ENCODE measurements at places on chromosomes 7 and 10.

DNA sequence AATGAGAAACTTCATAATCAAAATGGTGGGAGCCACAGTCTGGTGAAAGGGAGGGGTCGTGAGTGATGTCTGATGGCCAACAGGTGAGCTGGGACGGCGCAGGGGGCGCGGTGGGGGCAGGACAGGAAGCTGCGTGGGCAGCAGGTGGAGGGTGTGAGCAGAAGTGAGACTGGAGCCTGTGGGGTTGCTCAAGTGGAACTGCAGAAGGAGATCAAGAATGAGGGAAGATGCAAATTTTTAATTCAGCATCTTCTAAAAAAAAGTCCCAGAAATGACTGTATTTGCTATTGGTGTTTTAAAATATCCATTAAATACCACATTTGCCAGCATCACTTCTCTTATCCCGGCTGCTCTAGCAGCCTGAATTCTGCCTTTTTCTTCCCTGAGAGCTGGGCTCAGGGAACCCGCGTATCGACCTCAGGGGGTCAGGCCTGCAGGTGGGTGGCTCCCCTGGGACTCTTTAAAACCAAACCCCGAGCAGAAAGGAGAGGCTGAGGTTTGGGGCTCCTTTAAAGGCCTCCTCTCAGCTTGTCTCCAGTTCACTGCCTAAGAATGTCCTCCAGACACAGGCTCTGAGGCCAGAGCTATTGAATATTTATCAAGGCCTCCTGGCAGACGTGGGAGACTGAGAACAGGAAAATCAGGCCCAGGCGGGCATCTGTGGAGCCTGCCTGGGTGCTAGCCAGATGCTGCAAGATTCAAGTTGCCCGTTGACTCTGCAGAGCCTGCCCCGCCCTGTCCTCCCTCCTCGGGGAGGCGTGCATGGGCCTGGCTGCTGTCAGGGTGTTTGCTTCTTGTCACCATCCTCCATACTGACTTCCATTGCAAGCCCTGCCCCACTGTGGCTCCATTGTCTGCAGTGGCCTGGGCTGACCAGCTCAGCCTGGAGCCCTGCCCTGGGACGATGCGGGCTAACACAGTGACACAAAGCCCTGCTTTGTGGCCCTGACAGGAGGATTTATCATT, 53.9 kb downstream of the SYPL1 start:
- DNase-seq: peak; percentile 56

DNA sequence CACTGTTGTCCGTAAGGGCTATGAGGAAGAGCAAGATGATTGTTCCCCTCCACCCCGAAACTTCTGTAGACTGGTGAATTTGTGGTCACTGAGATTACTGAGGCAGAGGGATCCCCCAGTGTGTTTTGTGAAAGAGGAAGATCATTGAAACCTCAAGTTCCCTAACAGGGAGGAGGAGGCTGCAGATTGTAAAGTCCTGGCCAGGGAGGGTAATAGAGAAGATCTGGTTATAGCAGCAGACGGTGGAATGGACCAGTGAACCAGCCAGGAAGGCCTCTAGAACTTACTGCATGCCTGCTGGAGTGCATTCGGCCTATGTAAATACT, 31.1 kb downstream of the LMTK2 start:
- DNase-seq: no peak

- no peak for DNase-seq
Observed at GRCh38 chr10:104307576-104308438, 30.5 kb downstream of the ITPRIP start.

DNA sequence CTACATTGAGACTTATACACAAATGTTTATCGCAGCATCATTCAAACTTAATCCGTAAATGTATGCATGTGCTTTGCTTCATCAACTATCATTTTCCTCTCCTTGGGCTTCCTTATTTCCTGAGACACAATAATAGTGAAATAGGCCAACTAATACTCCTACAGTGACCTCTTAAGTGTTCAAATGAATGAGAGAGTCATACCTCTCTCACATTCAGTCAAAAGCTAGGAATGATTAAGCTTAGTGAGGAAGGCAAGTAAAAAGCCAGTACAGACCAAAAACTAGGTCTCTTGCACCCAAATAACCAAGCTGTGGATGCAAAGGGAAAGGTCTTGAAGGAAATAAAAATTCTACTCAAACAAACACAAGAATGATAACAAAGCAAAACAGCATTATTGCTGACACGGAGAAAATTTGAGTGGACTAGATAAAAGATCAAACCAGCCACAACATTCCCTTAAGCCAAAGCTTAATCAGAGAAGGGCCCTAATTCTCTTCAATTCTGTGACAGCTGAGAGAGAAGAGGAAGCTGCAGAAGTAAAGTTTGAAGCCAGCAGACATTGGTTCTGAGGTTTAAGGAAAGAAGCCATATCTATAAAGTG, 72.3 kb downstream of the GLCCI1 start:
- DNase-seq: no peak

DNA sequence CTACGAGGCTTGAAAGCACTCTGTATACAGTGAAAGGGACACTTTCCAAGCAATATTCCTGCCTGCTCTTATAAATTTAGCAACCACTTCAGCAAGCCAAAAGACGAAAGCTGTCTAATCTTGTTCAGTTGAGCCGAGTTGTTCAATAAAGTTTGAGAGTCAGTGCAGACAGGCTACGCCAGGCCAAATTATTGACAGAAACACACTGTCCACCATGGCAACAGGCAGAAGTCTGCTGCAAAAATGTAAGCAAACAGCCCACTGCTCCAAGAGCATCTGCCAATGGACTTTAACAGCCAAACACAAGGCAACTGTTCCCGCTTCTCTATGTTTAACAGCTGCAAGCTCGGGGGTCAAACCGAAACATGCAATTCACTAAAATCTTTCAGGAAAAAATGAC, 85.7 kb downstream of the GLI3 start:
- DNase-seq: no peak

GRCh38 chr10:122331615-122332446, 42.7 kb upstream of the PLEKHA1 start:
- DNase-seq: peak; percentile 61

DNA sequence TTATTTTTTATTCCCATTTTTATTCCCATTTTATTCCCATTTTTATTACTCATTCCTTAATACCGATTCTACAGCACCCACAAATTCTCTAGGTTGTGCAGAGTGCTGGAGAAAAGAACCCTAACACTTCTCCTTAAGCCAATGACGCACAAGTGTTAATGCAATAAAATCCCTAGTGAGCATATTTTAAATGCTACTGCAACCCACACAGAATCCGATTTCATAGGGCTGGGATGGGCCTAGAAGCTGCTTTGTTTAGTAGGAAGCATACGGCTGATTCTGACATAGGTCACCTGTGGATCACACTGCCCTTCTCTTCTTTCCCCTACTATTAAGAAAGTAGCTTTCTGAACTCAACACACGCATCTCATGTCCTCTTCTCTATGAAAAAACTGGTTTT, 45.1 kb upstream of the CABCOCO1 start:
- no peak for DNase-seq

GRCh38 chr10:116815641-116816415, 33.5 kb upstream of the ENO4 start:
- DNase-seq: peak; percentile 73

- DNase-seq: no peak
Observed at GRCh38 chr7:53744403-53744760, 708.9 kb downstream of the POM121L12 start.

- DNase-seq: peak; percentile 10
Observed at GRCh38 chr10:112842832-112843360, 107.2 kb upstream of the TCF7L2 start.

DNA sequence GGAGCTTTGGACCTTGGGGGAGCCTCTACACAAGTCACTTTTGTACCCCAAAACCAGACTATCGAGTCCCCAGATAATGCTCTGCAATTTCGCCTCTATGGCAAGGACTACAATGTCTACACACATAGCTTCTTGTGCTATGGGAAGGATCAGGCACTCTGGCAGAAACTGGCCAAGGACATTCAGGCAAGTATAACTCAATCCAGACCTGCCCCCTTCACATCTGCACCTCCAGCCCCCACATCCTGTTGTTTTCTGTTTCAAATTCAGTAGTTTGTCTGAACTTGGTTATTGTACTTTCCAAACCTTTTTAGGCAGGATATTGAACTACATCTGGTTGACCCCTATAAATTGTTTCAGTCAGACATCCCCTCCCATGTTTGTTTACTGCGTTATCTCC, 62.4 kb upstream of the CC2D2B start:
- no peak for DNase-seq

- DNase-seq: no peak
Observed at GRCh38 chr7:52355053-52355452, 680.4 kb upstream of the POM121L12 start.

DNA sequence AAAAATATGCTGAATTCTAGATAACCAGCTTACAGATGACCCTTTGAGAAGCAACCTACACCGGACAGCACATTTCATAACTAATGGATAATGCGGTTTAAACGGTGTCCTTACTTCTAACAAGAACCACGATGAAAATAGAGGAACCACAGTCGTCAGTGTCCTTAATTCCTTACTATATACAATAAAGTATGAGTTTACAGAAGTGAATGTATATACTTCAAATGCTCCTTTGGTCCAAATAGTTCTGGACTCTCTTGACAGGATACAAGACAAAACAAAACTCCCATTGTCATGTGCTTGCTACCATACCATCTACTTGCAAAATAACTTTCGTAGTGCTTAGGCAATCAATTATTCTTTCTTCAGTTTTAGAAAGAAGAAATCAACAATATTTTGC, 2.4 kb downstream of the NAMPT start:
- no peak for DNase-seq

- peak; percentile 74 for DNase-seq
Observed at GRCh38 chr7:30998180-30998579, 34.4 kb downstream of the GHRHR start.

- peak; percentile 68 for DNase-seq
Observed at GRCh38 chr7:41911792-41912191, 208.9 kb upstream of the INHBA start.

- no peak for DNase-seq
Observed at GRCh38 chr10:48557511-48558123, 47.3 kb downstream of the ARHGAP22 start.

GRCh38 chr10:125846894-125847293, 23.5 kb downstream of the BCCIP start:
- DNase-seq: no peak

DNA sequence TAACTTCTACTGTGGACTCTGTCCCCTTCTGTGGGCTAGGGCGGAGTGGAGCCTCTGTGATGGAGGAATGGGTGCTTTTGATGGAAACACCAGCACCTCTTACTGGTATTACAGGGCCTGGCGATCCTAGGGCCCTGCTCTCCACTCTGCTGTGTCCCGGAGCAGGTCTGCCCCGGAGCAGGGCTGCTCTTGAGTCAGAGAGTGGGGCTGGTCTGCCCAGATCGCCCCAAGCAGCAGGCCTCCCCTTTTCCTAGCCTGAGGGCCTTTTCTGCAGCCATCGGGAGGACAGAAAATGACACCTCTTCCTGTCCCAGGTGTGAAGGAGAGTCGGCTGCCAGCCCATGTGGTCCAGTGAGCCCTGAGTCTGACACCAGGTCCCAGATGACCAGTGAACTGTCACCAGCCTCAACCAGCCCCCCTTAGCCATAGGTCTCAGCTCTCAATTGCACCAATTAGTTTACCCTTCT, 1.4 kb downstream of the ZNF282 start:
- DNase-seq: peak; percentile 26

- DNase-seq: no peak
Observed at GRCh38 chr7:157814931-157815705, 478.3 kb downstream of the DNAJB6 start.

DNA sequence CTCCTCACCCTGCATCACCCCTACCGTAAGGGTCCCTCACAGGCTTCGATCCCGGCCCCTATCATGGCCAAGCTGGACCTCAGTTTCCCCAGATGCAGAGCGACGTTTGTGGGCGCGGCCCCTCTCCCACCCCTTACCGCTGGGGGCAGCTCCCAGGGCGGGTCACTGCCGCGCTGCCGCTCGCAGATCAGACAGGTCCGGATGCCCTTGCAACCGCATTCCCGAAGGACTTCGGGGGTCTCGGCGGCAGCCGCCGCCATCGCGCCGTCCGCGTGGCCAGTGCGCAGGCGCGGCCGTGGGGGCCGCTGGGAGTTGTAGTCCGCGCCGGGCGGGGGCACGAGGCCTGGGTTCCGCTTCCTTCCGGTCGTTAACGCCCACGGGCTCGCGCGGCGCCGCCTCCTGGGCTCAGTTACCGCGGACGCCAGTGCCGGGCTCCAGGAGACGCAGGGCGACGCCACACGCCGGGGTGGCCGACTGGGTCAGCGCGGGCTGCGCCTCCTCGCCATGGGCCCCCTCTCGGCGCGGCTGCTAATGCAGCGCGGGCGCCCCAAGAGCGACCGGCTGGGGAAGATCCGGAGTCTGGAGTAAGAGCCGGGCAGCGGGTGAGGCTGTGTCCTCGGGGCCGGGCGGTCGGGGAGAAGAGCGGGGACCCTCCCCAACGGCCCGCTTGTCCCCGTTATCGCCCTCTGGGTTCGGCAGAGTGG, at the start of the genes ALKBH4 and LRWD1:
TSS of gene ALKBH4 (minus strand) at position 287 of the 704 bp plus-strand sequence. CDS start at position 260, 27 bp downstream.
TSS of gene LRWD1 (plus strand) at position 408 of the 704 bp plus-strand sequence. CDS start at position 505, 97 bp downstream.
- peak; percentile 93 for DNase-seq

GRCh38 chr7:149862156-149862555, 11.6 kb upstream of the ATP6V0E2 start:
- DNase-seq: no peak

GRCh38 chr7:112449353-112449752, 907 bp upstream of the IFRD1 start:
- peak; percentile 65 for DNase-seq

DNA sequence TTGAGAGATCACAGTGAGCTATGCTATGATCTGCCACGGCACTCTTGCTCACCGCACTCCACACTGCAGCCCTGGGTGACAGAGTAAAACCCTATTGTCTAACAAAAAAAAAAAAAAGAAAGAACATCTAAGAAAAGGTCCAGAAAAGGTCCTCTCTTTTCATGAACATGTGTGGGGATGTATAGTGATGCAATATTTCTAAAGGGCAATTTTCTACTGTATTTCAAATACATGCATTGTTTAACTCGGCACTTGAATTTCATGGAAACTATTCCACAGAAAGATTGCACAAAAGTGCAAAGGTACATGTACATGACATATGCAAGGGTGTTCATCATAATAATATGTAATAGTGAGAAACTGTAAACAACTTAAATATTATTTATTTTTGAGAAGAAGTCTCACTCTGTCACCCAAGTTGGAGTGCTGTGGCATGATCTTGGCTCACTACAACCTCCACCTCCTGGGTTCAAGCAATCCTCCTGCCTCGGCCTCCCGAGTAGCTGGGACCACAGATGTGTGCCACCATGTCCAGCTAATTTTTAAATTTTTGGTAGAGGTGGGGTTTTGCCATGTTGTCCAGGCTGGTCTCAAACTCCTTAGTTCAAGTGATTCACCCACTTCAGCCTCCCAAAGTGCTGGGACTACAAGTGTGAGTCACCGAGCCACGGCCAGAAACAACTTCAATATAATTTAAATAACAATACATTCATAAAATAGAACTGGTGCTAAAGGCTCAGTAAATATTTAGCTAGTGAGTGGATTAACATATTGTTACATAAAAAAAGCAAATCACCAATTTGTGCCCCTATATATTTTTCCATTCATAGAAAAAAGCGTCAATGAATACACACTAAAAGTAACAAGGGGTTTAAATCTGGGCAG, 1.3 kb upstream of the PPRC1 start:
- DNase-seq: peak; percentile 29

Data from RPMI7951 (cell line).